RKO (cell line): ENCODE measurements at places on chromosomes 6 and 20.
A peak's percentile ranks its signal among the peaks of the same experiment; 100 is the strongest.

GRCh38 chr20:20368418-20369249 lies 730 bp downstream of the INSM1 start:
- no peak for DNase-seq

DNA sequence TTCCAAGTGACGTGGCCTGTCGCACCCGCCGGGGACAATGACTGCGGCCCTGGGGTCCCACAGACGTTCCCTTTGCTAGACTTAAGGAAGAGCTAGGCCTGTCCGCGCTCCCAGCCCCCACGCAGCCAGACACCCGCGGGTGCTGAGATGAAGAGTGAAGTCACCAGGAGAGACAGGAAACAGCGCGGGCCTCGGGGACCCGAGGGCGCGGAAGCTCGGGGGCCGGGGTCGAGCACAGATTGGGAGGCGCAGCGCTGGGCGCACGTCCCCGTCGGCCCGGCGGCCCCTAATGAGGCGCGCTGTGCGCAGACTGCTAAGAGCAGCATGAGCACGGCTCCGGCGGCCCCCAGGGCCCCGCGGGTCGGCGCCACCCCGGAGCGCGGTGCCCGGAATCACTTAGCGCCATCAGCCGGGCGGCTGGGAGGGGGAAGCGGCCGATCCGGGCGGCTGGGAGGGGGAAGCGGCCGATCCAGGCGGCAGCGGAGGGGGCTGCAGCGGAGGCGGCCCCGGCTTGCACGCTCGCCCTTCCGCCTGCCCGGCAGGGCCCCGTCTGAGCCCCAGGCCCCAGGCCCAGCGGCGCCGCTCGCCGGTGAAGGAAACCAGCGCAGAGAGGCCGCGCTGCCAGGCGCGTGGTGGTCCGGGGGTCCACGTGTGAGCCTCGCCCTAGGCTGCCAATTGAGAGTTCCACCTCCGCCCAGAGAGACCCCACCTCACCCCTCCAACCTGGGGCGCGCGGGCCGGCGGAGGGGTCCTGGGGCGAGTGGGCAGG lies 8.3 kb upstream of the AVP start:
- DNase-seq: no peak

GRCh38 chr20:62595491-62595890 lies 46.8 kb upstream of the SLCO4A1 start:
- DNase-seq: peak; percentile 68

DNA sequence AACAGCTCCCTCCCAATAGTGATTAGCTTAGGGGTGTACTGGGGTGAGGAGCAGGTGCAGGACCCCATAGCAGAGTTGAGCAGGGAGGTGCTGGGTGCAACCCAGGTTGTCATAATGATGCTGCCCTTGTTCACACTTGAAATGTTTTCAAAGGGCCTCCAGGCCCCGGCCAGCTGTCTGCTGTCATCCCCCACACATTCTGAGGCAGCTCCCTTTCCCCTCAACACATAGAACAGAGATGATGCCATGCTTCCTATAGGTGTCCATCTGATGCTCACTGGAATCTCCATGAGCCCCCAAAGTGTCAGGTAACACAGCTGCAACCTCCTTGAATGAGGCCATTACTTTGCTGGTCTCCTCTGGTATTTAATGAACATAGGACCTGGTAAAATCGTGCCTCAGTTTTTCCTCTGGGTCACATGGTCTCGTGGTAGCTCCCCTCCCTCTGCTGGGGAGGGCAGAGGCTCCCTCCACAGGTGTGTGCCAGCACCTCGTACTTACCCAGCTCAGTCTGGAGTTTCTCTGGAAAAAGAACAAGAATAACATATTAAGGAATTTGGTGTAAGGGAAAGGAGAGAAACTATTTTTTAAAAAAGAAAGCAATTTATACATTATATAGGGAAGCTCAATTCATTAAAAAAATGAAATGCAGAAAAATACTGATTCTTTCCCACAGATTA lies 5.6 kb downstream of the BTNL2 start:
- DNase-seq: no peak
